Hippocampal formation (tissue), 2 donors: ENCODE measurements at places on chromosomes 12 and 14.

GRCh38 chr12:106179086-106179485 lies 40.3 kb upstream of the NUAK1 start:
- DNase-seq: no peak

- DNase-seq: no peak
Measured at GRCh38 chr14:82911930-82912329, 1378.3 kb upstream of the SEL1L start.

DNA sequence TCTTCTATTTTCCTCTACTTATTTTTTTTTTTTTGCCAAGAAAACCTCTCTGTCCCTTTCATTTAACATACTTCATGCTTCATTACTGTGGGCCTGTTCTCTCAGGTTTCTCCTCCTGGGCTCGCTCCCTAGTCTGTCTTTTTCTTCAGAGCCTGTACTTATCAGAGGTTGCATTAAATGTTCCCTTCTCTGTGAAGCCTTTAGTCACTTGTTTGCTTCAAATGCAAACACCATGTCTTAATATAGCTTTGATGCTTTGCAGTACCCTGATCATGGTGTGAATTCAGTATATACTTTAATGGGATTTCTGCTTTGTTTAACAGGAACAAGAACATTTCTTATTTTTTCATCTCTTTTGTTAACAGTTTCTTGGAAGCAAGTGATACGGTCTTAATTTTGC lies 72.7 kb upstream of the DNM1L start:
- no peak for DNase-seq

- no peak for DNase-seq
Measured at GRCh38 chr12:26149968-26150500, 25.2 kb upstream of the BHLHE41 start.

DNA sequence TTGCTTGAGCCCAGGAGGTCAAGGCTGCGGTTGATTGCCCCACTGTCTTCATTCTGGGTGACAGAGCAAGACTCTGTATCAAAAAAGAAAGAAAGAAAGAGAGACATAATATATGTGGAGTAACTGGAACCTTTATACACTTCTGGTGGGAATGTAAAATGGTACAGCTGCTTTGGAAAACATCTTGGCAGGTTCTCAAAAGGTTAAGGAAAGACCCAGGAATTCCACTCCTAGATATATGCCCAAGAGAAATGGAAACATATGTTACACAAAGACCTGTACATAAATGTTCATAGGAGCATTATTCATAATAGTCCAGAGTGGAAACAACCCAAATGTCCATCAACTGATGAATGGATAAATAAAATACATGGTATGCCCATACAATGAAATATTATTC lies 7.2 kb downstream of the RBMS2 start:
- DNase-seq: no peak

- peak; percentile 22 for DNase-seq
Measured at GRCh38 chr14:82447586-82447985, 913.9 kb upstream of the SEL1L start.

GRCh38 chr14:20612403-20612802 lies 21.2 kb upstream of the RNASE12 start:
- DNase-seq: no peak

- no peak for DNase-seq
Measured at GRCh38 chr12:54387114-54387467, 2.6 kb upstream of the ZNF385A start.

GRCh38 chr12:124640056-124640455 lies 72.6 kb upstream of the NCOR2 start:
- DNase-seq: no peak

DNA sequence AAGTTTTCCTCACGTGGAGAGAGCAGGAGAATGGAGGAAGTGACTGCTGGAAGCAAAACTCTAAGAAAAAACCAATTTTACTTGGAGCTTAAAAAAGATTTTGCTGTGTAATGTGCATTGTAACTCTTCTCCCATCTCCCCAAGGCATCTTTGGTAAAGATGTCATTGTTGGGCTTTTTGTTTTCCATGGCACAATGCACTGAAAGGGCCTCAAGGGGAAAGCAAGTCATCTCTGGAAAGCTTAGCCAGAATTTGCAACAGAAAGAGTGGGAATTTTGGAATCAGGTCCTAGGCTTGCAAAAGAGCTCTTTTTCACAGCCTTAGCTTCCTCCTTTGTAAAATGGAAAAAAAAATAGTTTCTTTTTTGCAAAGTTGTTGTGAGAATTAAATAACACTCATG lies 7.9 kb upstream of the PPM1A start:
- no peak for DNase-seq

DNA sequence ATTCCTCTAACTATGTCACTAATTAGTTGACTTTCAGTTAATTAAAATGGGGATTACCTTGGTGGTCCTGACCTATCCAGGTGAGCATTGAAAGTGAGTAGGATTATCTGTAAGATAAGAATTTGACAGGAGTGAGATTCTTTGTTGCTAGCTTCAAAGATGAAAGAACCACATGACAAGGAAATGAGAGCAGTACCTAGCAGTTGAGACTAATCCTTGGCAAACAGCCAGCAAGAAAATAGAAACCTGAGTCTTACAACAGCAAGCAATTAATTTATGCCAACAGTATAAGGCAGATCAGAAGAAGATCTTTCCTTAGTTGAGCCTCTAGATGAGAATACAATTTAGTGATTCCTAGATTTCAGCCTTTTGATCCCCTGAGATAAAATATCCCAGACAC lies 1058.4 kb downstream of the LRFN5 start:
- DNase-seq: no peak

GRCh38 chr12:6534695-6534944 lies 303 bp downstream of the GAPDH start:
- DNase-seq: no peak

DNA sequence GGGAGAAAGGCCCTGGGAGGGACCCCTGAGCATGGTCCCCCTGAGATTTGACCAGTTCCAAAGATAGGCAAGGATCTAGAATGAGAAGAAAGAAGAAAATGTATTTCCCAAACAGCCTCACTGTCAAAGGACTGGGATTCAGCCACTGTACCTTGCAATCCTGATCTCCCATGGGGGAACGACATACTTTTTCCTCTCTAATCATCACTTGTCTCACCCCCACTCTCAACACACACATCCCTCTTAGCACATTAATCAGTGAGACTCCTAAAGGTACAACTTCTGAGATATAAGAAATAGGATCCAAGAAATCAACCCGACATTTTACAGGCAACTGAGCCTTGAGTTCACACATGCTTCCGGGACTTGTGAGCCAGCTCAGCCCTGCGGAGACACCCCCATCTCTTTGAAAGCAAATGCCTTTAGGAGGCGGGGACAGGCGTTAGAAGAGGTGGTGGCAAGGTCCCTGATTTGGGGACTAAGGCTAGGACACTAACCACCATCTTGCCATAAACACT lies 1.4 kb downstream of the MAP3K9 start:
- no peak for DNase-seq

DNA sequence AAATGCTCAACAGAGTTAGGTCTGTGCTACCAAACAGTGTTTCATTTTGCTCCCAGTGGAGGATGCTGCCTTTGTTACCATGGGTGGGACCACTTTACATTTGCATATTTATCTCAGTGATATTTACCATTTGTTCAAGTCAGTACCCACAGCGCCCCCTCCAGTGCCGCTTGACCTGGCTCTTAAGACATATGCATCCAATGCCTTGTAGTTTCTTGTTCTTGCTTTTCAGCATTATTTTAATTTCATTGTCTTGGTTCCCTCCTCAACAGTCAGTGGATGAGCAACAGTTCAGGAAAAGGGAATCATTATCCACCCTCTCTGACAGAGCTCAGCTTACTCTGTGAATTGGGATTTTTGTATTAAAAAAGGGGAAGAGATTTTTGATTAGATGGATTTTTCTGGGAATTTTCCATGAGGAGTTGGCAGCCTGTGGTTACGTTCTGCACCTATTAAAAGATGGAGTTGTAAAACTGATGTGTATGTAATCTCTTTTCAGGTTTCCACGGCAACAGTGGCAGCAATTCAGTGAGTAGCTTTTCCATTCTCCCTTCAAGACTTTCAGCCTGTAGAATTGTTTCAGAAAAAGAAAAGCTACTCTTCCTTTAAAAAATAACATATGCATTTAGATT lies 240.5 kb upstream of the DAAM1 start:
- no peak for DNase-seq

GRCh38 chr14:87461704-87462103 lies 531.3 kb downstream of the GALC start:
- no peak for DNase-seq

DNA sequence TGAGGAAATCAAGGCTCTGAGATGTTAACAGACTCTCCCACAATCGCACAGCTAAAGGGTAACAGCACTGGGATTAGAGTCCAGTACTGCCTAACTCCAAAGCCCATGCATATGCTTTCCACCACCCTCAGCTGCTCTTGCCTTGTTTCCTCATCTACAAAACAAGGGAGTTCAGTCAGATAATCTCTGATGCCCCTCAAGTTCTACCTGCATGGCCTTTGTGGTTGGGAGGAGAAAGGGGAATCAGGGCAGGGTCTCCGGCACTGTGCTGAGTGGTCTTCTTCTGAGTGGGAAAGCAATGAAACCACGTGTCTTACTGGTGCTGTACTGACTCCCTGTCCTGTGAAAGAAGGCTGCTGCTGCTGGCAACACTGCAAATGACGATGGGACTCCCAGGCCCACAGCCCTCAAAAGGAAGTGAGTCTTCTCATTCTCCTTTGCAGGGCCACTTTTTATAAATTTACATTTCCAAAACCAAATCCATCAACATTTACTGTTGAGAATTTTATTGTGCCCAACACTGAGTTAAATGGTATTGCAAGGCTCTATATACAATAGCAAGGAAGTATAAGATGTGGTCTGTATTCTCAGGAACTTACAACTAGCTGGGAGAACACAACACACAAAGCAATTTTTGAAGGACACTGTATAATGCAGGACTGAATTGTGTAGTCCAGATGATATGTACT lies 19.7 kb upstream of the DUSP16 start:
- DNase-seq: no peak

DNA sequence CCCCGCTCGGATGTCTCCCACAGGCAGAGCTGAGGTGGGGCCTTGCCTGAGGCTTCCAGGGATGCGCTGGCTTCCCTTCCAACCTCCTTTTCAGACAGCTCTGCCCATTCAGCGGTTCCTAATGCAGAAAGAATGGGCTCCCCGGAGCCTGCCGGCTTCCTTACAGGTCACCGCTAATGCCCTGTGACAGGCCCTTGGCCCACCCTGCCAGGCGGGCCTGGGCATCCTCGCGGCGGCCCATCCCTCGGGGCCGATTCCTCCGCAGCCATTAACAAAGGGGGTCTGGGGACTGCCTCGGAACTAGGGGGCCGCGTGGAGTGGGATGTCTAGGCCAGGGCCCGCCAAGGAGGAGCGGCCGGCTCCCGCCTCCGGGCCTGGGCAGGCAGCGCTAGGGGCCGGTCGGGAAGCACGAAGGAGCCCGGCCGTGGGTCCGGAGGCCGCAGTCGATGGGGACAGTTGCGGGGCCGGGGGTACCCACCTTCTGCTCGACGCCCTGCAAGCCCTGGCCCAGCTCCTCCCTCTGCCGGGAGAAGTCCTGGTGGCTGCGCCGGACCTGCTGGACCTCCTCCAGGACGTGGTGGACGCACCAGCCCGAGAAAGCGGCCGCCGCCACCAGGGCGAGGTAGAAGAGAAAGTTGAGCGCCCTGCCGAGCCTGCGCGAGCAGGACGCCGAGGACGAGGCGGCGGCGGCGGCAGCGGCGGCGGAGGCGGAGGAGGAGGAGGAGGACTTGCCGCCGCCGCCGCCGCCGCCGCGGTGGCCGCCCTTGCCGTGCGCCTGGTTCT lies 738 bp downstream of the CKAP4 start:
- DNase-seq: peak; percentile 12

- DNase-seq: no peak
Measured at GRCh38 chr12:111297703-111298426, 71.0 kb downstream of the PHETA1 start.

- DNase-seq: no peak
Measured at GRCh38 chr12:51788876-51789275, 59.6 kb downstream of the FIGNL2 start.

DNA sequence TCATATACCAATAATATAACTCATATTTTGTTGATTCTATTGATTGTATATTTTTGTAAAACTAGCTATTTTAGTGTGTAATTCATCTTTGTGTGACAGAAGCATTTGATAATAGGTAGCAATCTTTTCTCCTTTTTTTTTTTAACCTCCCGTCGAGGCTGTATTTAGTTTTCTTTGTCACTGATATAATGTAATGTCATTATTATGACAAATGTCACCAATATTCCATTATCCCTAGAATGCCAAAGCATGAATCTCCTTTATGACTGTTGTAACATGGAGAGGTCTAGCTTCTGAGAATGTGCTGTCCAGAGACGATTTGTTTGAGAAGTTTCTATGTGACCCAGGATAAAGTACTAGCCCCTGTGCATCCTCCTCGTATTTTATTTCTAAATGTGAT lies 639.0 kb upstream of the ATXN7L3B start:
- no peak for DNase-seq
